Tibial nerve (tissue), 4 donors: ENCODE measurements at places on chromosomes 7 and 10. TPM values are rescaled to one million over a fixed set of nuclear protein-coding genes. Genes with fewer than 3 reads are reported as not detected.

CYP3A4 gene
- 1.5 TPM for total RNA-seq

NPFFR1 gene
- 5.4 TPM for total RNA-seq

DNA sequence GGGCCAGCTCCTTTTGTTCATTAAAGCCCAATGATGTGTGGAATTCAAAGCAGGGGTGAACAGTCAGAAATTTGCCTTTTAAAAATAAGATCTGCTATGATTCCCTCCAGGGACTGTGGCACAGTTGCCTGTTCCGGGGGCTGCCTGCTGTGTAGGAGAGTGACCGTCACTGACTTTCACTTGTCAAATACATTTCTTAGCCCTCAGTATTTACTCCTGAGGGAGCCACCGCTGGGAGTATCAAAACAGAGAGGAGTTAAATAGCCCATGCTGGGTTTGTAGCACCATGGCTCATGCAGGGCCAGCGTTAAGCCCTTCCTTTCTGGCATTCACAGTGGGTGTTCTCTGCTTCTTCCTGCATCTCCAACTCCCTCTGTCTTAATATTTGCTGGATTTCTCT lies 897.8 kb downstream of the SORCS3 start:
- no peaks in the 10 kb centered on the region for H3K27me3 ChIP-seq
- H3K36me3 ChIP-seq = no peaks in the 10 kb centered on the region
- DNase-seq = no peak
- H3K4me1 ChIP-seq = no peaks in the 10 kb centered on the region
- H3K4me3 ChIP-seq = no peak overlapping the region

GRCh38 chr7:6272481-6273323 lies at the start of gene CYTH3:
Gene CYTH3, minus strand, starts transcription at chr7:6272624. Its CDS starts 117 bp downstream, at chr7:6272507.
- no peaks in the 10 kb centered on the region for H3K27me3 ChIP-seq
- no peaks in the 10 kb centered on the region for H3K36me3 ChIP-seq
- H3K27ac ChIP-seq = peak within 1 kb of the TSS; percentile 90

GRCh38 chr7:14902589-14903067 lies at the start of gene DGKB:
Gene DGKB, minus strand, starts transcription at chr7:14902751.
- no peaks in the 10 kb centered on the region for H3K36me3 ChIP-seq
- no peaks in the 10 kb centered on the region for H3K27me3 ChIP-seq
- DNase-seq = no peak
- H3K27ac ChIP-seq = peak within 1 kb of the TSS; percentile 28
- H3K4me1 ChIP-seq = no peaks in the 10 kb centered on the region

DNA sequence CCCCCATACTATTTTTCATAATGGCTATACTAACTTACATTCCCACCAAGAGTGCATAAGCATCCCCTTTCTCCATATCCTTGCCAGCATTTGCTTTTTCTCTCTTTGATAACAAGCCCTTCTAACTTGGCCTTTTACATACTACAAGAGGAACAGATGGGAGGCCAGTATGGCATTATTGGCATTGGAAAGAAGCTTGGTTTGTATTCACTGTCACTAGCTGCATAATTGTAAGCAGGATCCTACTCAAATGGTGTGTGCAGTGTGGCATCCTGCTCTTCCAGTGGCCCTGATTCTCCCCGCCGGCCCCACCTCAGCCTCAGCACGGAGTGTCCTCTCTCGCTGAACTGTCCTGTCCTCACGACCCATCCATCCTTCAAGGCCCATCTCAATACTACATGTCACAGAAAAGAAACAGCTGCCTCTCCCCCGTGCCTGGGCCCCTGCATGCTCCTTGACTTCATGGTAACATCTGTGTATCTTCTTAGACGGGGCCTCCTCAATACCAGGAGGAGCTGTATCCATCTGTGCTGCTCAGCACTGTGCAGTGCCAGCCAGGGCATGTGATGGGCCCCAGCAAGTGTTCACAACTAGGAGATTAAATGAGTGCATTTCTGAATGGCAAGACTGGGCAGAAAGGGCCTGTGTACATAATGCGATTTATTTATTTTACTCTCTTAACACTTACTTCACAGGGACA lies 205.2 kb downstream of the COBL start:
- H3K27ac ChIP-seq = no peak overlapping the region
- H3K27me3 ChIP-seq = no peaks in the 10 kb centered on the region
- no peak for DNase-seq
- no peaks in the 10 kb centered on the region for H3K36me3 ChIP-seq
- no peak overlapping the region for H3K4me3 ChIP-seq

DNA sequence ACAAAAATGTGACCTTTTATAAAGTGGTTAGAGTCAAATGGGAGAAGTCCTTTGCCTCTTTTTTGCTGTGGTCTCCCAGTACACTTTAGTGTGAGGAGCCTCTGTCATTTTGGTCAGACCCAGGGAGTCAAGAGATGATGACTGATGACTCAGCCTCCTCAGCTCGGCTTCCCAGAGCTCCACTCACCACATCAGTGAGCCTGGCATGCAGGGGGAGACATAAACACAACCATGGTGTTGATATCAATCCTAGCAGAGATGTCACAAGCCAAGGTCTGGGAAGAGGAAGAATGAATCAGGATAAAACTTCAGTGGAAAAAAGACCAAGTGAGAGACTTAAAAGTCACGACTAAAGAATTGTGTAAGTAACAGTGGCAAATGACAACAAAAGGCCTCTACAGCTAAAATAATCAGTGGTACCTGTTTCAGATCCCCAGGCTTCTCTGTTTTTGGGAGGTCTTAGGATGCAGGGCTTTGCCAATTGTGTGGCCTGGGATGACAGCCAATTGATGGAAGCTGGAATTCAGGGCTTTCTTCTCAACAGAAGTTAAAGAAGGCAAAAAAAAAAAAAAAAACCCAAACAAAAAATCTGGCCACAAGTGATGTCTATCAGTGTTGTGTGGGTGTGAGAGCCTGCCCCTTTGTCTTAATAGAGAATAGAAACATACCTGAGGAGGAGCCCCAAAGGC lies 50.2 kb downstream of the TFAM start:
- H3K27ac ChIP-seq = peak overlapping the region; percentile 14
- H3K36me3 ChIP-seq = no peaks in the 10 kb centered on the region
- no peaks in the 10 kb centered on the region for H3K4me1 ChIP-seq
- no peaks in the 10 kb centered on the region for H3K27me3 ChIP-seq
- no peak overlapping the region for H3K4me3 ChIP-seq
